GM10248 (cell line): ENCODE measurements at places on chromosomes 5 and 9.
A peak's percentile ranks its signal among the peaks of the same experiment; 100 is the strongest.

DNA sequence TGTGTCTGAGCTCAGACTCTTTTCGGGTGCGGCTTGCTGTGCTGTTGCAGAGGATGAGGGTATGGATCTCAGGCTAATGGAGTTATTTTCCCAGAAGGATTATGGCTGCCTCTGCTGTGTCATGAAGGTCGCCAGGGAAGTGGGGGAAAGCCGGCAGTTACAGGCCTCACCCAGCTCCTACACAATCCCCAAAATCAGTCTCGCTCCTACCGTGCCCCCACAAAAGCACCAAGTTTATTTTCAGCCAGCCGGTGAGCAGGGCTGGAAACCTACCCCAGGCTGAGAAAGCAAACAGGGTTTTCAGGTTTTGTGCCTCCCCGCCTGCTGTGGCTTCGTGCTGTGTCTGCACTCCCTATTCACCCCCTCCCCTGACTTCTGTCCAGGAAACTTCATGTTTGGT lies 113.3 kb downstream of the SLC24A2 start:
- DNase-seq: no peak

GRCh38 chr5:115946655-115947054 lies 15.6 kb upstream of the LVRN start:
- DNase-seq: no peak

- DNase-seq: no peak
Observed at GRCh38 chr9:25629231-25629630, 49.0 kb downstream of the TUSC1 start.

DNA sequence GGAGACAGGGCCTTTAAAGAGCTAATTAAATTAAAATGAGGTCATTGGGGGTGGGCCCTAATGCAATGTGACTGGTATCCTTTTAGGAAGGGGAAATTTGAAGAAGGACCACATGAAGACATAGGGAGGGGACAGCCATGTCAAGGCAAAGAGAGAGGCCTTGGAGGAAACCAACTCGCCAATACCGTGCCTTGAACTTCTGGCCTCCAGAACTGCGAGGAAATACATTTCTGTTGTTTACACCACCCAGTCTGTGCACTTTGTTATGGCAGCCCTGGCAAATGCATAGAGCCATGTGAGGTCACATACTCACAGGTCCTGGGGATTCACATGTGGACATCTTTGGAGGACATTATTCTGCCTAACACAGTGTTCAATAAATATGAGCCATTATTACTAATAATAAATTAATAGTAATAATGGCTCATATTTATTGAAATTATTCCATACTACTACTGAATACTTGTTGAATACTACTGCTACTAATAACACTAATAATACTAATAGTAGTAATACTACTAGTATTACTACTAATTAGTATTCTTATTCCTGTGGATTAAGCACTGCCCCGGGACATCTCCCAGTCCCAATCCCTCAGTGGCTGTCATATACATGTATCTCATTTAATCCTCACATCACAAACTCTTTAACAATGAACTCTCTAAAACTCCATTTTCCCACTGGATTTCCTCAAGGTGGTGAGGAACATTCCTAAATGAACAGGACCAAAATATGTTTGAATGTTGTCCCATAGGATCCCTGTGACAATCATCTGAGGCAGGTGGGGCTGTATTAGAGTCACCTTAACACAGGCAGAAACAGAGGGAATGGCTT lies 8.4 kb downstream of the TRAF1 start:
- DNase-seq: no peak

- DNase-seq: no peak
Observed at GRCh38 chr9:133708246-133709014, 29.7 kb downstream of the SARDH start.

DNA sequence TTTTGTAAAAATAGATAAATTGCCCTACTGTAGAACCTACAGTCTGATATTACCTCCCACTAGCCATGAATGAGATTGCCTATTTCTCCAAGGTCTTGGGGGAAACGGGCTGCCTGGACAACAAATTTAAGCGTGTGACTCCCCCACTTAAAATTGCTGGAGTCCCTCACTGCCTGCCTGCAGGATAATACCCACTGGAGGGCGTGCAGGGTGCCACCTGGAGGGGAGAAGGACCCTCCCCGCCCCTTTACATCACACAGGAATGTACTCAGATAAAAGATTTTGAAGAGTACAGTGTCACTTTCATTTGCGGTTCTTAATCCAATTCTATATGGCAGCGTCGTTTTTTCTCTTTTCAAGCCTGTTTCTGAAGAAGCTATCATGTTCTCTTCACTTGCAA lies 6.2 kb upstream of the TRIM7 start:
- DNase-seq: no peak

GRCh38 chr5:167903659-167904058 lies 387.8 kb upstream of the WWC1 start:
- DNase-seq: no peak

GRCh38 chr9:29514336-29514735 lies 1941.1 kb upstream of the C9orf72 start:
- DNase-seq: no peak

DNA sequence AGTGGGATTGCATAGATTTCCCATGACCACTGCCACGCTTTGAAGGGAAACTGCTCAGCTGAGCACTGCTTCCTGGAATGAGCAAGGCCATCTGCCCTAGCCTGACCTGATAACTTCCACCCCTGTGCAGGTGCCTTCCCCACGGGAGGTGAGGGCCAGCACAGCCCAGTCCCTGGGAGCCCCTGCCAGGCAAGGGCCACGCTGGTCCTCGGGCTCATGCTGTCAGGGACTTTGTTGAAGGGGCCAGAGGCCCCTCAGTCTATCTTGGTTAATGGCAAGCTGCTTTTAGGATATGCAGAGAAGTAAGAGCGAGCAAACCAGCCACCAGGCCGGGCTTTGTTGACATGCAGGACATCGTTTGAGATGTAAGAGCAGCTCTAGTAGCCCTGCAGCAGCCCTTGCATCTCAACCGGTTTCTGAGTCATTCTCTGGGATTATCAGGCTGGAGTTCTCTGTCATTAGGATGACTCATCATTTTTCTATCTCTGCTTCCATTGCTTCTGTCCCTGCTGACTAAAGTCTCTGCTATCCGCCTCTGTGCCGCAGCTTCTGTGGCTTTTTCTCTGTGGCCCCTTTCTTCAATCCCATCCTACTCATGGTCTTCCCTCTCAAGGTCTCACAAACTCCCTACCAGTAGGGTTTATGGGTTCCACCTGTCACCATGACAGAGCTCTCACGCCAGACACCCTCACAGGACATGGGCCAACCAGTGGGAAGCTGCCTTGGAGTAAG lies 30.6 kb upstream of the IQGAP2 start:
- DNase-seq: no peak

DNA sequence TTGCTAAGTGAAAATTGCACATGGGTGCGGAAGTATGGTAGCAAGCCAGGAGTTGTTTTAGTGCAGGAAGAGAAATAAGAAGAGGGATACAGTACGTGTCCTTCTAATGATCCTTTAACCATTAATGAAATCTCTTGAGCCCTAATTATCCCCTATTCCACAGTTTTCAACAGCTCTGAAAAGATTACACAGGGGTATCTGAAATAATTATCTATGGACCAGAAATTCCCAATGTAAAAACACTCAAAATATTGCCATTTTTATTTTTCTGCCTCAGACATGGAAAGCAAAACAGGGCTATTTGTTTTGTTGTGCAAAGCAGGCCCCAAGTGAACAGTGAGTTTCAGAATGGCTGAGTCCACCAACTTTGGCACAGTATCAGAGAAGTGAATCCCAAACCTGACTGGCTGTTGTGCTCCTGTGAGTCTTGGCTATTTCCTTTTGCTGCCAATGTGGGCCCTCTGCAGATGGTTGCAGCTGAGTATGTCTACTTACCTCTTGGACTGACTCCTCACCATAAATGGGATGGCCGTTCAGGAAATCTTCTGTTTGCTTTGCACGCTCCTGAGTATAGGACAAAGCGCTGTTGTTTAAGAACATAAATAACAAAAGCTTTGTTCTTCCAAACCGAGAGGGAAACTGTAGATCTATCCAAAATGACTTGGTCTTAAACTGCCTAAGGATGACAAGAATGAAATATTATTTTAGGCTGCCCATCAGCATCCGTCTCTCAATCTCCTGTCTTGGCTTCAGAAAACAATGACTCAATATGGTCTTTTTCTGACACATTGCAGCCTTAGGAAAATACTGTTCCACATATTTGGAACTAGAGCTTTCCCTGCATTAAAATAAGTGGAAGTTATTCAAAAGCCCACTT lies 204.1 kb downstream of the DEPDC1B start:
- DNase-seq: no peak

DNA sequence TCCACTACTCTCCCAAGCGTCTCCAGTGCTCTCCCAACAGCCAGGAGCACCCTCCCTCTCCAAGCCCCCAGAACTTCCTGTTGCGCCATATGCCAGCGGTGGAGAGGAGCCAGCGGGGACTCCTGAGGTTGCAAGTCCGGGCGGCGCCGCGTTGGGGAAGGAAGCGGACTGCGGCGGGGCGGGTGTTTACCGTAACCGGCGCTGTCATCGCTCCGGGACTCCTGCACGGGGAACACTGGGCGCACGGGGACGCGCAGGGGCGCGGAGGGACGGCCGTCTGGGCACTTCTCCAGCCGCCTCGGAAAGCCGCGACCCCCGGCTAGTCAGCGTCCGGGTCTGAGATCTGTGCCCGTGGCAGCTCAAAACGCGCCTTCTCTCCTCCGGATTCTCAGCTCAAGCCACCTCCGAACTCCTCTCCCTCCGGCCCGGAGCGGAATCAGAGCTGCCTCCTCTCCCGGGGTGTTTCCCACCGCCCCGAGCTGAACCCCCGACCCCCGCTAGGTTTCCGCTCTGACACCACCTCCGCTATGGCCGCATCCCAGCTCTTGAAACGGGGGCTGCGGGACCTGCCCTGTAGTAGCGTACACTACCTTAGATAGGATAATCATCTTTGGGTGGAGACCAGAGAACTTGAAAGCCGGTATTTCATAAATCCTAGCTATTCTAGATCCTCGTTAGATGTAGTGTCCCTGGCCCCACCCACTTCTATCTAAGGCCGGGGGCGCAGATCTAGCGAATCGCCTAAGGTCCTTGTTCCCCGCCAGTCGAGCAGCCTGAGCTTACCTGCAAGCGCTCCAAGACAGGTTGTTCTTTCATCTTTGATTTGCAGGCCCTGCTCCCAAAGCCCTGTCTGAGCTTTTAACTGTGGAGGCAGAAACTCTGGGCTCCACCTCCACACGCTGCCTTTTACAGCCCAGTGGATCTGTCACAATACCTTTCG lies at the start of gene TRPM6:
Gene TRPM6 (minus strand): TSS at position 881 of the 940 bp plus-strand sequence. CDS start 65 bp downstream, at position 816.
- no peak for DNase-seq

- no peak for DNase-seq
Observed at GRCh38 chr5:150113047-150113744, 26.8 kb upstream of the CSF1R start.

GRCh38 chr5:143641549-143642355 lies 170.2 kb upstream of the HMHB1 start:
- peak; percentile 30 for DNase-seq

DNA sequence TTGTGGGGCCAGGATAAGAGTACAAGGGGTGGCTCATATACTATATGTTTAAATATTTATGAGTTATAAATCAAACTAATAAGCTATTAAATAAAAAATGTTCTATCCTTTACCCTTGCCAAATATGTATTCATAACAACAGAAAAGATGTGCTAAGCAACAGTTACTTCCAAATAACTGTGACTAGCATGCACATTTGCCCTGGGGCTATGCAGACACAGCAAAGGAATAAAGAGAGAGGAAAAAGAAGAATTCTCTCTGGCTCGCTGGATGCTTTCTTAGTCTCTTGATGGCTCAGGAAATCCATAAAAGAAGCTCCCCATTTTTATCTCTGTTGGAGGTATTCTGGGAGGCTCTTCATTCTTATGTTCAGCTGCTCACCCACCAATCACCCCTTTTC lies 182.4 kb upstream of the ATP10B start:
- no peak for DNase-seq

DNA sequence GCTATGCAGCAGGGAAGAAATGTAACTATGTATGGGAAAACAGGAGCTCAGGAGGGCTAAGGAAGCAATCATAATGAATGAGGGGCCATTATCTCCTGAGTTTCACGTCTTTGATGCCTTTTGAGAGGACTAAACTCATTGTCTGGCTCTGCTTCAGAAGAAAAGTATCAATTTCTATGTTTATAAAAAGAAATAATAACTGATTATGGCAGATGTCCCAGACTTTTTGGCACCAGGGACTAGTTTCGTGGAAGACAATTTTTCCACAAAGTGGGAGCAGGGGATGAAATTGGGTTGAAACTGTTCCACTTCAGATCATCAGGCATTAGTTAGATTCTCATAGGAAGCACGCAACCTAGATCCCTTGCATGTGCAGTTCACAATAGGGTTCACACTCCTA lies 8.7 kb upstream of the IL7R start:
- DNase-seq: no peak

DNA sequence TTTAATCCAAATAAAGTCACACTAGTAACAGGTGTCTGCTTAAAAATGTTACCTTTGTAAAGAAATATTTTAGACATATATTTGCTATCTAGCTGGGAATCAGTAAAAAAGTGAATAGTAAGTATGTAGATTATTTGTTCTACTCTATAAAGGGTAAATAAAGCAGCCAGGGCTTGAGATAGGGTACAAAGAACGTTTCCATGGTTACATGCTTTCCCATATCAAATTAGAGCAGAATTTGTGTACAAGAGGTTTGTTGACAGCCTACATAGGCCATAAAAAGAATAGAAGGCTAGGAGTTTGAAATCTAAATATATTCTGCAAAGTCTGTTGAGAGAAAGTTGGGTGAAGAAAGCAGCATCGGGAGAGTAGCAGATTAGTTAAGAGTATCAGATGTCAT lies 160.9 kb upstream of the POU5F2 start:
- DNase-seq: no peak

DNA sequence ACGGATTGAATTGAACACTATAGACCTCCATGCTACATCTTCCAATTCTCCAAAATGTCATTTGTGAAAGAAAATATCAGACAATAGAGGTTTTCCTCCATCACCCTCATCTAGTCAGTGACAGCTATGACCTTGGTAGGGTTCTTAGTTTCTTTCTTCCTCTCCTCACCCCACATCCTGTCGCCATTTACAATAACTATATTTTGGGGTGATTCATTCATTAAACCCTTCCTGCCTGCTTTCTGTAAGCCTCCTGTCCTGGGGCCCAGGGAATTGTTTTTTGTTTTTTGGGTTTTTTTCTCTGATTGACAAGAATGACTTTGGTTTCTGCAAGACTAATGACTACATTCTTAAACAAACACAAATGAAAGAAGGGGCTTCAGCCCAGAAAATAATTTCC lies 82.6 kb downstream of the PRELID2 start:
- no peak for DNase-seq

DNA sequence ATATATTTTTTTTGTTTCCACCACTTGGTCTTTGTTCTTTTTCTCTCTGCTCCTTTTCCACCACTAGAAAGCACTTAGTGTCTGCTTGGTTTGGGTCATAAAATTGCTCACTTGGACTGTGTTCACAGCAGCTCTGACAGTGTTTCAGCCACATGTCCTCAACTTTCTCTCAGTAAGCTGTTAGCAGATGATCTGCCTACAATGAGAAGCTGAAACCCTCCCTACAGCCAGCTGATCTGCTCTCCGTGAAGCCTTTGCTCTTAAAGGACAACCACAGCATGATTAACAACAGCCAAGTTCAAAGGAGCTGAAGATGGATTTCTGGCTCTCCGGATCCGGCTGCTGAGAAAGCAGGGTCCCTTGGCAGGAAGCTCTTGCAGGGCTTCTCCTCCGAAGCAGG lies 31.6 kb downstream of the PRLR start:
- no peak for DNase-seq

- DNase-seq: no peak
Observed at GRCh38 chr9:92616199-92616641, 53.7 kb downstream of the IPPK start.
